Activated CD4-positive, alpha-beta T cell treated with anti-CD3 and anti-CD28 coated beads, Interleukin-2, amount 10 ng/mL, durations not matched to agents 7 days and 5 days (primary cell): ENCODE measurements at places on chromosomes 3 and 15. TPM values are rescaled to one million over a fixed set of nuclear protein-coding genes. Genes with fewer than 3 reads are reported as not detected.

DNA sequence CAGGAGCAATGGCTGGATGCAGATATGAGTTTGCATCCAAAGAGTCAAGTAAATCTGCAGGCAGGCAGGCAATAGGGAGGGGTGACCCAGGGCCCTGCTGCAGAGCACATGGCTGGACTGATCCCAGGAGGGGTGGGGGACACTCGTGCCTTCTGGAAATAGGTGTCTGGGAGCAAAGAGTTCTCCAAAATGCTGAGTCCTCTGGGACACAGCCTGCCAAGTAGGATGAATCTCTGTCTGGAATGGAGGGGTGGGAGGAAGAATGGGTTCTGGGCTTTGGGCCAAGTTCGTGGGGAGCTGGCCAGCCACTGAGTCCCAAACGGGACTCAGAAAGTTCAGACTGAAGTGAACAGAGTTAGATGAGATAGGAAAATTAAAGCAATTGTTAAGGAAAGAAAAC lies 214.5 kb downstream of the MTHFS start:
- H3K4me3 ChIP-seq = no peak overlapping the region
- no peaks in the 10 kb centered on the region for H3K36me3 ChIP-seq

DNA sequence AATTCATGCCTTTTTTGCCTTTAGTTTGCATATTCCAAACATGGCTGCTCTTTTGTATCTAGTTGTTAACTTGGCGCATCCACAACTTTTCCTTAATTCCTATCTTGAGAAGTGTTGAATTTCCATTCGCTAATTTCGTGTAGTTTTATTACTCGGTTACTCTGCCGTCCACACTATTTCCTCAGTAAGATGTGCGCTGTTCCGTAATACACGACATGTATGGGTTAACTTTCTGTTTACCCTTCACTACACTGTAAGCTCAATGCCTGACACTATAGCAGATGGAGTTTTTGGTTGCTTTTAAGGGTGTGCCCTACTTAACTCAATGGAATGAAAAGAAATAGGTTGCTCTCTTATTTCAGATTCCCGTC lies 724 bp downstream of the RPSA start:
- H3K27ac ChIP-seq = peak overlapping the region; percentile 94
- peak overlapping the region; percentile 81 for H3K4me3 ChIP-seq
- peaks cover 58% of the 10 kb centered on the region for H3K36me3 ChIP-seq
- H3K4me1 ChIP-seq = peaks cover 53% of the 10 kb centered on the region
- H3K27me3 ChIP-seq = no peaks in the 10 kb centered on the region

DNA sequence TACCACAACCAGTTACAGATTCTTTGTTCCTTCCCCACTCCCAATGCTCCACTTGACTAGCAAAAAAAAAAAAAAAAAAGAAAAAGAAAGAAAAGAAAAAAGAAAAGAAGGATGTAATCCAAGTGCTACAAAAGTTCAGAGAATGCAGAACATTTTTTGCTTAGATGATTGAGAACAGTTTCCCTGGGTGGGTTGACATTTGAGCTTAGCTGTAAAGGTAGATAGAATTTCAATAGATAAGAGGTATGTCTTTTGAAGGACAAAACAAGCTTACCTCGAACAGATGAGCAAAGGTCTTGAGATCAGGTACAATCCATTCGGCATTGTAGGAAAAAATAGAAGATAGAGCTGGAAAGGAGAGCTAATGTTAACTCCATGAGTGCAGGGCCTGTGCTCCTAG lies 344.6 kb upstream of the NECTIN3 start:
- no peak for DNase-seq
- H3K4me1 ChIP-seq = no peaks in the 10 kb centered on the region
- no peaks in the 10 kb centered on the region for H3K36me3 ChIP-seq
- H3K27me3 ChIP-seq = peaks cover 2% of the 10 kb centered on the region

Gene IQCF5
- not detected for total RNA-seq

DNA sequence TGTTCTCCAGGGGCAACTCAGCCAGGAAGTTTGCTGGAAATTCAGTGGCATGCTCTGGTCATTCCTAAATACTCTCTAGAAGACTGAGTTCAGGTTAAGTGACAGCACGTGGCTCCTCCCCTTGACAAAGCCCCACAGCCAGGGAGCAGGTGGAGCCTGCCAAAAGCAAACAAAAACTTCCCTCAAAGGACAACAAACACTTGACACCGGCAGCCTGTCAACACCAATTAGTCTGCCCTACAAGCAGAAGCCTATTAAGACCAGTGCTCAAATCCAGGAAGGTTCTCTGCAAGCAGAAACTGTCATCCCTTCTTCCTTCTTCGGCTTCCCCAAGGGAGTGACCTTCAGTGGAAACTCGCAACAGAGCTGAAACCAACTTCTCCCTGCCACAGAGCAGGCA lies 5.0 kb downstream of the MEX3B start:
- no peak overlapping the region for H3K4me3 ChIP-seq
- peaks cover 2% of the 10 kb centered on the region for H3K36me3 ChIP-seq
- no peak for DNase-seq
- H3K27ac ChIP-seq = no peak overlapping the region
- peaks cover 11% of the 10 kb centered on the region for H3K4me1 ChIP-seq
- H3K27me3 ChIP-seq = peaks cover 14% of the 10 kb centered on the region
